ENCODE measurements at places on chromosomes 2 and 18.

DNA sequence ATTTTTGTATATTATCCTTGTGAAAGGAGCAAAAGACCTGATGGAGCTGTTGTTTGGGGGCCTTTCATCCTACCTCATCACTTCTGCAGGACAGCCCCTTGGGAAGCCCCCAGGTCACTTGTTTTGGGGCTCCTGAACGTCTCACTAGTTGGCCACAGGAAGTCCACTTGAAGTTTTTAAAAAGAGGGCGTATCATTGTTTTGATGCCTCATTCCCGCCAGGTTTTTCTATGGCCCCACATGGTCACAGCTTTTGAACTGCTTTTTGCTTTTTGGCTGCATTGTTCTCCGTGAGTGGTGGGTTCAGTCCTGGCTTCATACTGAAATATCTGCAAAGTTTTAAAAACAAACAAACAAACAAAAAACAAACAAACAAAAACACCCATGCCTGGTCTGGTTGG, 216.3 kb downstream of the PRKCE start:
- no peak for DNase-seq

DNA sequence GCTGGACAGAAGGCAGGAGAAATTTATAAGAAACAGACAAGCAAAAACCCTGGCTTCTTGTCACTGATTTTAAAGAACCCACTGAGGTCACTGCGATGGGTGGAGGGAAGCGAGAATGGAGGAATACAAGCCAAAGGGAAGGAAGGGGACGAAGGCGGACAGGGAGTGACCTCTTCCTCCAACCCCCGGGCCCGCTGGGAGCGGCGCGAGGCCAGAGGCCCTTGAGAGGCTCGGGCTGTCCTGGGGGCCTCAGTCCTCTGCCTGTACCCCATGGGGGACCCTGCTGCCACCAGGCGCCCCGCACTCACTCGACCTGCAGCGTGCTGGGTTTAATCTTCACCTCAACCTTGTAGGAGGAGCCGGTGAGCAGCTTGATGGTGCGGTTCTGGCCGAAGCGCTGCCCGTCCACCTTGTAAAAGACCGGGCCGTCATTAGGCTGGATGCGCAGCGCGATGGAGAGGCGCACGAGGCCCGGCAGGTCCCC, 793 bp downstream of the CNRIP1 start:
- no peak for DNase-seq

DNA sequence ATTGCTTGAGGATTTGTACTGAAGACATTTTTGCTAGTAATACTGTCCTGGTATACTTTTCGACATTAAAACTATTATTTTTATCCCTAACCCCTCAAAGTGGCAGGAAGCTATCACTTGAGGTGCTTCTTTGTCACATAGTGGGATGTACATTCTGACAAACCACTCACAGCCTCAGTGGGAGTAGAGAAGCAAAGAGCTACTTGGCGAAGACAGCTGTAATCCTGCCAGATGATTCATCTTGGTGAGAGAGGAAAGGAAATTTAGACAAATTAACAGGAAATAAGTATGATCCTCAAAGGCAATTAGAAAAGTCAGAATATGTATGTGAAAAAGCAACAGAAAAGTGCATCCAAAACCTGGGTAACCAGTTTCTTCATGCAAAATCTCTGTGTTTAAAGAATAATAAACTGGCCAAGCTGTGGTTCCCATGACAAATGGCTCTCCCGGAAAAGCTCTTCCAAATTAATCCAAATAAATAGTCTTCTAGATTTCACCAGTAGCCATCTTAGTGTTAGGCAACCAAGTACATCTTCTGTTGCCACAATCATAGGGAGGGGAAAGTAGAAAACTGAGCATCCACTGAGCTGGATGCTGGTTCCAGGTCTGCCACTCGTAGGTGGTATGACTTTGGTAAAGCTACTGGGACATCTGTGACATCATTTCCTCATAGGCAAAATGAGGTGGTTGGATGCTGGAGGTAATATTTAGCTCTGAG, 308.0 kb upstream of the LYPD1 start:
- no peak for DNase-seq

GRCh38 chr2:47360927-47361326, 42.0 kb upstream of the MSH2 start:
- DNase-seq = no peak

GRCh38 chr2:27369471-27370025, 590 bp downstream of the EIF2B4 start:
- DNase-seq = no peak

DNA sequence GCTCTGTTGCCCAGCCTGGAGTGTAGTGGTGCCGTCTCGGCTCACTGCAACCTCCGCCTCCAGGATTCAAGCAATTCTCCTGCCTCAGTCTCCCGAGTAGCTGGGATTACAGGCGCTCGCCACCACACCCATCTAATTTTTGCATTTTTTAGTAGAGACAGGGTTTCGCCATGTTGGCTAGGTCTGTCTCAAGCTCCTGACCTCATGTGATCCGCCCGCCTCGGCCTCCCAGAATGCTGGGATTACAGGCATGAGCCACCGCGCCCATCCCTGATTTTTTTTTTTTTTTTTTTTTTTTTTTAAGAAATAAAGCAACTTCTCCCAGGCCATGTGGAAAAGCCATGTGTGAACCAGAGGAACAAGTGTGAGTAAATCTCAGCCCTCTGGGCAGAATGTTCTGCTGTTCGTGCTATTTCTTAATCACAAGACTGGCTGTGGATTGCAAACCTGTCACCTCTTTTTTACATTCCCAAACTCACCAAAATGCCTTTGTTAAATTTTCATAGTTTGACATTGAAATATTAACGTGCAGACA, 6.4 kb upstream of the SH3BP4 start:
- DNase-seq = no peak

- no peak for DNase-seq
Observed at GRCh38 chr18:76972241-76972640, 149.9 kb downstream of the ZNF236 start.

- DNase-seq = no peak
Observed at GRCh38 chr2:64203858-64204632, 59.8 kb upstream of the PELI1 start.

- no peak for DNase-seq
Observed at GRCh38 chr2:179891237-179891636, 29.8 kb upstream of the ZNF385B start.

DNA sequence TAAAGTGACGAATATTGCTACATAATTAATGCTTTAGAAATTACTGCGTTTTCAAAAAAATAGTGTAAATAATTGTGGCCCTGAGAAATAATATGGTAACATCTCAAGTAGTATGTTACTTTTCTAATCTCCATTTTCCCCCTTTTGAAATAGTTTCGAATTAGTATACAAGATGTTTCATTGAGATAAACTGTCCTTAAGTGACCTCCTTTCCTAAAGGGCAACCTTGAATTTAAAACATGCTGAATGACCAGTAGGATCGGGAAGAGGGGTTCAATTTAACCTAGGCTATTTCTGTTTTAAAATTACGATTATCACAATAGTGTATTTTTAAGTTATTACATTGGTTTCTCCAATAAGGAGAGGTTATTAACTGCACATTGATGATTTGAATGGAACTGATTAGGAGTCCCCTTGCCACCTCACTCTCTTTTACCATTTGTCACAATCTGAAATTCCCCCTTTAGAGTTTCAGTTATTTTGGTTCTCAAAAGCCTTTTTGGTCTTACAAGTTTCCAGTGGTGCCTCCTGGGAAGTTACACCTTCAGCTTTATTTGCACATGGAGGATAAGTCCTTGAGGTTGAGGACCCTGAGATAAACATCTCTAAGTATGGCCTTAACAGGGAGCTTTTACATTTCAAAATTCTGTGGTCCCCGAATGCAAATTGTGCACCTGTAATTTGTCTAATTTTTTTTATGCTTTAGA, 2.3 kb downstream of the ACTR3 start:
- DNase-seq = no peak

- no peak for DNase-seq
Observed at GRCh38 chr2:130846686-130847375, 10.1 kb downstream of the ARHGEF4 start.

DNA sequence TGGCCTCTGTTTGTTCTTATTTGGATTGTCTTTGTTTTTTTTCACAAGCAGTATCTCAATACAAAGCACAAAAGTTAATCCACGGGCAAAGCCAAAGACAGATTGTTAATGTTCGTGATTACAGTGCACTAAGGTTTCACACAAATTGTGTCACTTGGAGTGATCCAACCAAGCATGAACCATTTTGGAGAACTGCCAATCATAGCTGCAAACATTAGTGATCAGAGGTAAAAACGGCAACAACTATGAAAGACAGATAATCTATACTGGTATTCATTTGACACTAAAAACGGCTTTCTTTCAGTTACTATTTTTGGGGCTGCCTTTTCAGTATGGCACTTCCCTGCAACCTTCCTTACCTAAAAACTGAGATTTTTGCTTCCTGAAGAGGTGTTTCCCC, 213.1 kb upstream of the GULP1 start:
- no peak for DNase-seq

GRCh38 chr2:199987586-199987985, 32.2 kb downstream of the MAIP1 start:
- DNase-seq = no peak

DNA sequence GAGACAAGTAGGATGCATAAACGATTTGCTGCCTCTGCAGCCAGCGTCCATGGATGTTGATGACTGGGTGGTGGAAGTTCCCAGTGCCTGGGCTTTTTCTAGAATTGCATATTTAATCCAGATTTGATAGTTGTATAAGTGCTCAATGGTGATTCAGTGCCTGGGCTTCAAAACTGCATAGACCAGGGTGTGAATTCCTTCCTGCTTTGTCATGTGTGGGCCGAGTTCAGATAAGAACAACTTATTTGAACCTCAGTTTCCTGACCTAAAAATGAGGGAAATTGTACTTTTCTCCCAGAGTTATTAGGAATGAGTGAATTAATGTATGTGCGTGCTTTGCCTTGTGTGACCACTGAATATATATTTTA, 154.6 kb downstream of the WDSUB1 start:
- no peak for DNase-seq

DNA sequence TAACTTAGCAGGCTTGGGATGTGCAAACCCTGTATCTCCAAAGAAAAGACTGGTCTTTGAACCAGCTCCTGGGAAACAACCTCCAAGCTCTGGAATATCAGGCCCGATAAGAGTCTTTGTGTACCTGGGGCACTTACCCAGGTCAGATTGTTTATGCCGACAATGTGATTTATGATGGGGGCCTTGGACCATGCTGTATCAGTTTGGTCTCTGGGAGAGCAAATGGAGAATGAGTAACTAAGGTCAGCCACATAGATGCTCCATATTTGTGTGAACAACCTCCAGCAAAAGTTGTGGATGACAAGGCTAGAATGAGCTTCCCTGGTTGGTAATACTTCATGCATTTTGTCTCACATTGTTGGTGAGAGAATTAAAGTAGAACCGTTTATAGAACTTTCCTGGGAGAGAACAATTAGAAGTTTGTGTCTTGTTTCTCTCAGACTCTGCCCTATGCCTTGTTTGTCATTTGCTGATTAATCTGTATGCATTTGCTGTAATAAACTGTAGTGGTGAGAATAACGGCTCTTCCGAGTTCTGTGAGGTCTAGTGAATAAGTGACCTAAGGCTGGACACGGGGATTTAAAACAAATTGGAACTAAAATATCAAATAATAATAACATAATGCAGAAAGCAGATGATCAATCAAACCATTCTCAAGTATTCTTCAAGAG, 259.1 kb downstream of the XIRP2 start:
- DNase-seq = no peak

DNA sequence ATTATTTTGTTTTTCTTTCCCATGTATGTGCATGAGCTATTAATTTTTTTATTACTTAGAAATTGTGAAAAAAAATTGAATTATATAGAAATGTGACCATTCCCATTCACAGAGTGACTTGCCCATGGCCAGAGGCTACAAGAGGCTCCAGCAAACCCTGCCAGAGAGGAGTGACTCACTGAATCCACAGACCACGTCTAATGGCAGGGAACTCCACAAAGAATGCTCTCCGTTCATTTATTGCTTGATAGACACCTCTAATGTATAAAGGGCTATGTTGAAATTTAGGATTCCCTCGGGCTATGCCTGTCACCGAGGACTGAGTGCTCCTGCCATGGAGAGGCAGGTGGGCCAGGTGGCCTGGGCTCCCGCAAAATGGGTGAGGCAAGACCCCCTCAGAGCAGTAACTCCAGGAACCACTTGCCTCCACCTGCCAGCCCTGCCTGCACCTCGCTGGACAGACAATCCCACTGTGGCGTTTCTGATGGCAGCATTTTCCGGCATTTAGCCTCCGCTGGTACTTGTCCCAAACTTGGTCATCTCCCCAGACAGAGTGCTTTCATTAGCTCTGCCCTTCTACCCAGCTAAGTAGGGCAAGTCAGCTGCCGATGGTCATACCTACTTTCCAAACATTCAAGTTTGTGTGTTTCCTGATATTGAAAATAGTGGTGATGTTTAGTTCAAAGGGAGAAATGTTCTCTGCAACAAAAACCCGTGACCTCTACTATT, 200.3 kb downstream of the PRKCE start:
- DNase-seq = no peak

GRCh38 chr2:120953066-120953756, 217.5 kb downstream of the GLI2 start:
- no peak for DNase-seq

GRCh38 chr2:19351899-19352697, 6.3 kb downstream of the OSR1 start:
- no peak for DNase-seq

GRCh38 chr18:43129946-43130524, 14.6 kb upstream of the RIT2 start:
- DNase-seq = no peak

- DNase-seq = no peak
Observed at GRCh38 chr18:58576638-58577251, 52.1 kb downstream of the ALPK2 start.

DNA sequence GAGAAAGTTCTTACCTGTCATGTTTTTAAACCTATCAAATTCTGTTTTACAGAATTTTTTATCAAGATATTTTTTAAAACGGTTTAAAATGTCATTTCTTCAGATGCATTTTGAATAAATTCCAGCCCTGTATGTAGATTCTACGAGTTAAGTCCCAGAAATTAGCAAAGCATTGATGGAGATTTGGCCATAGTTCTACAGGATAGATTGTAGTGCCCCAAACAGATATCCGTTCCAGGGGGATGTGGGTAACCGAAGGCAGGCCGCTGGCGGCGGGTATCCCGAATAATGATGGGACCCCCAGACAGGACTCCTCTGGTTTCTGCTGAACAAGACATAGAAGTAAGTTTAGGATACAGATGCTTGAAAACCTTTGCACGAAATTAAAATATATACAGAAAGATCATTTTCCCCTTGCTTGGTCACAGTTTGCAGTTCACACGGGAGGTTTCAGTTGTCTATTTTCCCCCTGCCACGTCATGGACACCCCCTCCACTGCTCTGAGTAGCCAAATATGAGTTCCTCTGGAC, 755 bp downstream of the NOL4 start:
- no peak for DNase-seq

DNA sequence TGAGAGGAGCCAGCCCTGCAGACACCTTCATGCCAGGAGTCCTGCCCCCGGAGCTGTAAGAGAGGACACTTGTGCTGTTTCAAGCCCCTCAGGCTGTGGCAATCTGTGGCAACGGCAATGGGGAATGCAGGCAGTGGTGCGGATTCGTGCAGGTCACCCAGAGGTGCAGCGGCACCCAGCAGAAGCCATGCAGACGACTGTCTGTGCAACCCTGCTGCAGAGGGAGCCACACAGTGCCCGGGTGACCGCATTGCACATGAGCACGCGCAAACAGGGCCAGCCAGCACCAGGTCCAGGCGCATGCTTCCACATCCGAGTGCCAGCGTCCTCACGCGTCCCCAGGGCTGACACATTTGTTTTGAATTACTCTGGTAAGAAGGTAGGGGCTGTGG, 84.8 kb upstream of the GPC1 start:
- DNase-seq = no peak

Data from stimulated activated effector memory CD8-positive, alpha-beta T cell treated with anti-CD3 and anti-CD28 coated beads, Interleukin-12 subunit alpha, Interleukin-12 subunit beta, amount 100 ng/mL, for 72 hours (primary cell).